CD4-positive, alpha-beta T cell treated with Interleukin-1 beta for 1 hour (primary cell): ENCODE measurements at places on chromosomes 2 and 18.
A peak's percentile ranks its signal among the peaks of the same experiment; 100 is the strongest.

DNA sequence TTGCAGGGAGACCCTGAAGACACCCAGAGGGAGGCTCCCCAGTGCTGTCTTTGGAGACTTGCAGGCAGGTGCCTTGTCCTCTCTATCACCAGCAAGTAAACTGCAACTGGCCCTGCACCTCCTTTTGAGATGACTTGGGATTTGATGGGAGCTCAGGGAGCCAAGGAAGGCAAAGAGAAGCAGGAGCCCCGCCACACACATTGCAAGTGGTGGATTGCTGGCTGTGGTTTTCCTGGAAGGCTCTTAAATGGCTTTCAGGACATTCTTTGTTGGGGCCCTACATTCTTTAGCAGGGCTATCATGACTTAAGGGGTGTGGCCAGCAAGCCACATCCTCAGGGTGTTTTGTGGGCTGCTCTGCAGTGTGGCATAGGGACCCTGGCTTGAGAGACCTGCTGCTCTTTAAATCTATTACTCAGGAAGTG lies 39.9 kb upstream of the CDC42EP3 start:
- DNase-seq, result peak; percentile 42

DNA sequence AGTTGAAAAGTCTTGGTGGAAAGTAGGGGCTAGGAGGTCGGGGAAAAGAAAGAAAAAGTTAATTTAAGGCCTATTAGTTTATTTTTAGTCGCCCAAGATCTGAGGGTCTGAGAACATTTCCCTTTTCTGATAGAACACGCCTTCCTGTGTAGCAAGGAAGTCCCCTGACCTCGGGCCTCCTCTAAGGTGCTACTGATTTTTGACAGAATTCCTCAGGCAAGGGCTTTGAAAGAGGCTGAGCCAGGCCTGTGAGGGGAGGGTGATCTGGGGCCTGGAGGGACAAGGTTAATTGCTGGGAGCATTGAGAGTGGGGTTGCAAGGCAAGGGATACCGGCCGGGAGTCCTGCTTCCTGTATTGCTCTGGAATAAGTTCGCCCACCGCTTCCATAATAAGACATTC lies 131.4 kb upstream of the MYCN start:
- DNase-seq, result no peak

DNA sequence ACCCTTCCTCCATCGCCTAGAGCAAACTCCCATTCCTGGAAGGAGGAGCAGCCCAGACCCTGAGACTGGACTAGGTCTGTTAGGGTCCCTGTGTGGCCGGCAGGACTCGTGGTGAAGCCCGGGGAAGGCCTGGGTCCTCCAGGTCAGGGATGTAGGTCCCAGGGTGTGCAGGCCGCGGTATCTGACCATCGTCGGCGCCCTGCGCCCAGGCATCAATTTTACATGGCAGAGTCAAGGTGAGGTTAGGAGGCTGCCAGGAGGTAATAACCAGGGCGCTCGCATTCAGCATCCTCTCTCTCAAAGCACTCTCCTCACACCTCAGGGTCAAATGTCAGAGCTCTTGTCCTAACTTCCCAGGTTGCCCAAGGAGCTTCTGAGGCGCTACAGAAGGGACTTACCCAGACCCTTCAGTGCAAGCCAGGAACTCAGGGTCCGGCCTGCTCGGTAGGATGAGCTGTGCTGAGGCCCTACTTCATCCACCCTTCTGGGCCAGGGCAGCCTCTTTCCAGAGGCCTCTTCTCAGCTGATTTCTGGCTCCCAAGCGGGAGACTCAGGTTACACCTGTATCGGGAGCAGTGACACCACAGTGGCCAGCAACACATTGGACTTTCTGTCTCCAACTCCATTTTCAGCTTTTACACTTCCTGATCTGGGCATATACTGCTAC lies 628 bp downstream of the SH2D6 start:
- DNase-seq, result no peak

DNA sequence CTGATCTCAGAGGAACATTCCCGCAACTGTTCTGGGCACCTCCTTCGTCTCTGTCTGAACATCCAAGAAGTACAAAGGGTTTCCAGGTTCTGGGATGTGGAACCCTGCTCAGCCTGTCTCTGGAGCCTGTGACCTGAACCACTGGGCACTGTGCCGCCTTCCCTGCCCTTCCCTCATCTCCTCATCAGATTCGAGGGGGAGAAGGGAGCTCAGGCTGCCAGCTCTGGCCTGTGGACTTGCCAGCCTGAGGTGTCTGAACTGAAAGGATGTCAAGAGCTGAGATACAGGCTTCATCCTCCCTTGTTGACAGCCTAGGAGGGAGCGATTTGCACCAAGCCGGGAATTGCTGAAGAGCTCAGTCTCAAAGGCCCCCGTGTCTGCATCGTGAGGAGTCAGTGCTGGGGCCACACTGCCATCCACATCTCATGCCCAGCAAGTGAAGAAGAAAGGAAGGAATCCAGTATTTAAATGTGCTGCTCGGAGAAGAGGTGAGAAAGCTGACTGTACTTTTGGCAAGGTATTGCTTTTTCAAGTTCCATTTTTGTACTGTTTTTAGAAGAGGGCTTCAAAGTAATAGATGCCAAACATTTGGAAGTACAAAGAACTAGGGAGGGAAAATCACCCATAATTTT lies 12.6 kb downstream of the NEU2 start:
- no peak for DNase-seq

- DNase-seq, result no peak
Measured at GRCh38 chr2:43083710-43084698, 142.4 kb downstream of the ZFP36L2 start.

GRCh38 chr2:128543646-128544045 lies 225.0 kb upstream of the HS6ST1 start:
- no peak for DNase-seq

DNA sequence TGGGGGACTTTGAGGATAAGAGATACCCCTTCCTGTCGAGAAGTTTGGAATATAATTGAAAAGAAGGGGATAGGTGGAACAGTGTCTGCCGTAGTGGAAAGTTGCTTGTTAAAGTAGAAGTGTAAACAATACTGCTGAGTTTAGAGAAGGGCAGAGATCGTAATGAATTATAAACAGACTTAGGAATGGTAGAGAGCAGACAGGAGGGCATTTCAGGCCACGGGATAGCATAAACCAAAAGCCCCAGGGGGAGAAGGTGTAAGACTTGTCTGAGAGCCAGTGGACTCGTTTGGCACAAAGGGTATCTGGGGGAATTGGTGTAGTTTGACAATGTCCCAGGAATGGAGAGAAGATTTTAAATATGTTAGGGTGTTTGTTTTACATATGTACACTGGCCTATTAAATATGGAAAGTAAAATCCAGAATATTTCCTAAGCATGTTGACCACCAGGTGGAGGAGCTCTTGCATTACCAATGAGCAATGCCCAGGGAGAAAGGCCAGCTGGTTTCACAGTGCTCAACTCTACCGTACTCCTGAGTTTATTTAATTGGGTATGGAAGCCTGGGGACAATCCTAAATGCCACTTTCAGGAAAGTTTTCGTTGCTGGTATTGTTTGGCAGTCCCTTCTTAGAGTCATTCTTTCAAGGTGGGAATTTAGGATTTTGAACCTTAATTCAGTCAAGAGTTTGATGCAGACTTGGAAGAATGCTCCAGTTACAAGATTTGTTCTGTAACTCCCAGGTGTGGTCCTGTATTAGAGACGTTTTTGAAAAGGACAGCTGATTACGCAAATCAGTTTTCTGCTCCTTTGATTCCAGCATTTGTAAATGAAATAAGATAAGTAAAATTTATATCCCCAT lies 7.5 kb downstream of the COPS8 start:
- no peak for DNase-seq

DNA sequence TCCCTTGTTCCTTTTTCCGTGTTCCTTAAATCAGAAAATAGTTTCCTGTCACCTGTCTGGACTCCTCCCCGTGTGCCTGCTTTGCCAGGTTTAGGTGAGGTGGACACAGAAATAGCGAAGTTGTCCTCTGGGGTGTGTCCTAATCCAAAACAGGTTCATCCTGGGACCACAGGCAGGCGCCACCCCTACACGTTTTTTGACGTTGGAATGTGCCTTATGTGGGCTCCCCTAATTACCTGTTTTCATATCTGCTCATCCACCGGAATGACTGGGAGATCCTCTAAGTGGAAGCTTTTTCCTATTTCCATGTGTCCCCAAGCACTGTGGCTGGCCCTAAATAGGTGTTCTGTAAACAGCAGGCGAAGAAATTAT lies 49.0 kb upstream of the PAIP2B start:
- no peak for DNase-seq

DNA sequence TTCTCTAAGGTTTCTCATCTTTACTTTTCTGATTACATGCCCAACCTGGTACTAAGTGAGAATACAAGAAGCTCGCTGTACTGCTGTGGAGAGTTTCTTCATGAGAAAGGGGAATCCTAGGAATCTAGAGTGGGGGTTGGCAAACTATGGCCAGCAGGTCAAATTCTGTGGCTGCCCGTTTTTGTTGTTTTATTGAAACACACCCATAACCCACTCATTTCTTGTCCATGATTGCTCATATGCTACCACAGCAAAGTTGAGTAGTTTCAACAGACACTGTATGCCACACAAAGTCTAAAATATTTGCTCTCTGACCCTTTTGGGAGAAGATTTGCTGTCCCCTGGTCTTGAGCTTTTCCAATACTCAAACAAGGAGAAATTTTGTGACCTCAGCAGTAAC lies 58.8 kb downstream of the C2orf74 start:
- no peak for DNase-seq

DNA sequence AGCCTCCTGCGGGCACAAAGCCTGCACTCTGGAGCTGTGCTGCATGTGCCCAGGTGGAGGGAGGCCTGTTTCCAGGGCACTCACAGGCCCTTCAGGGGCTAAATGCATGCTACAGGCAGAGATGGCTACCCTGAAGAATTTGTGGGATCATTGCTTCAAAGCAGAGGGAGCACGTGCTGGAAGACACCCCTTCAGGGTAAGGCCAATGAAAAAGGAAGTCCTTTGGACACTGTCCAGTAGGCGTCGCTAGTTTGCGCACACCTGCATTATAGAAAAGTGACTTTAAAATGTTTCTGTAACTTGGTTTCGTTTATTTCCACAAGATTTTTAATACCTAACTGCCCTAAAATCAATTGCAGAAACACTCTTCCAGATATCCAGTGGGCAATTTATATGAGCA lies 325.3 kb downstream of the ZNF516 start:
- DNase-seq, result no peak

DNA sequence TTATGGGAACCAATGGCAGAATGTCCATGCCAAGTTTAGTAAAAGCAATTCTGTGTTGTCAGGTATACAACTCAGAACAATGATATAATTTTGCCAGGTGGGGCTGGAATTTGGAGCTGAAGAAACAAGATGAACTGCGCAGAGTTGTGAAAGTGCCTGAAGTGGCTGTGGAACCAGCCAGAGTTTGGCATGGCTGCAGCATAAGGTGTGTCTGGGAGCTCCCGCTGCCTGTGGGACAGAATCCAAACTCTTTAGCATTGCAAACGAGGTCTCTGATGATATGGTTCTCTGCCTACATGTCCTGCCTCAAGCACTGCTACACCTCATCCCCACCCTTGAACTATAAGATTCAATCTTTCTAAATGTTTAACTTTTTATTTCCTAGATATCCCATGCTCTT lies 909.7 kb downstream of the EPHA4 start:
- DNase-seq, result no peak

- DNase-seq, result no peak
Measured at GRCh38 chr2:47595687-47596086, 187.3 kb upstream of the MSH6 start.
